Hair follicular keratinocyte (primary cell): ENCODE measurements at places on chromosomes 1 and 21. TPM values are rescaled to one million over a fixed set of nuclear protein-coding genes. Genes with fewer than 3 reads are reported as not detected.

The PRSS38 gene
- total RNA-seq: not detected in 2 replicates

The IL10 gene
- not detected in 2 replicates for total RNA-seq

The LCA5L gene
- total RNA-seq: 0.19 and 0.47 TPM in 2 replicates

The HECTD3 gene
- total RNA-seq: 18.4 and 22.0 TPM in 2 replicates

The IL20 gene
- total RNA-seq: 5.0 and 13.7 TPM in 2 replicates

The TCHHL1 gene
- total RNA-seq: 0.08 TPM in 1 of 2 replicates, not detected in the other

The CACNA1S gene
- total RNA-seq: not detected in 2 replicates

The TNFSF4 gene
- total RNA-seq: 0.15 and 0.62 TPM in 2 replicates

The CACNA1E gene
- total RNA-seq: not detected in 2 replicates

The ANGPTL1 gene
- not detected in 2 replicates for total RNA-seq

The MEF2D gene
- total RNA-seq: 18.4 and 19.6 TPM in 2 replicates

The NPPA gene
- not detected in 2 replicates for total RNA-seq

The CA14 gene
- 0.08 and 0.39 TPM in 2 replicates for total RNA-seq

The GPR52 gene
- not detected in 2 replicates for total RNA-seq

The DDOST gene
- 377 and 487 TPM in 2 replicates for total RNA-seq

The TSPEAR gene
- not detected in 2 replicates for total RNA-seq

The PRDM16 gene
- total RNA-seq: not detected in 2 replicates

The TCEA3 gene
- 1.8 and 5.5 TPM in 2 replicates for total RNA-seq

The FMOD gene
- 0.42 and 2.0 TPM in 2 replicates for total RNA-seq
